T-helper 2 cell treated with Interferon-gamma antibody and Interleukin-4, amounts not matched to agents 100 ng/mL and 5 ng/mL, for 36 hours (primary cell): ENCODE measurements at places on chromosomes 16 and 17. TPM values are rescaled to one million over a fixed set of nuclear protein-coding genes. Genes with fewer than 3 reads are reported as not detected.

Gene MFAP4
- not detected in 2 replicates for total RNA-seq

Gene TPSD1
- total RNA-seq: not detected in 2 replicates

Gene KRTAP3-1
- total RNA-seq: not detected in 2 replicates

Gene CCL3
- 9.2 and 10.1 TPM in 2 replicates for total RNA-seq

Gene DNAI2
- total RNA-seq: 0.36 and 0.50 TPM in 2 replicates

Gene LHX1
- total RNA-seq: 0.18 TPM in 1 of 2 replicates, not detected in the other

Gene NACA2
- total RNA-seq: not detected in 2 replicates

Gene HOXB6
- 0.30 TPM in 1 of 2 replicates, not detected in the other for total RNA-seq

Gene GALNS
- total RNA-seq: 38.9 and 41.0 TPM in 2 replicates

Gene ENPP7
- total RNA-seq: not detected in 2 replicates

Gene IL17C
- 0.25 TPM in 1 of 2 replicates, not detected in the other for total RNA-seq

Gene KRTAP9-2
- not detected in 2 replicates for total RNA-seq

Gene TMEM235
- not detected in 2 replicates for total RNA-seq

Gene ABCA5
- 12.9 and 14.5 TPM in 2 replicates for total RNA-seq

Gene OSGIN1
- 0.84 and 0.89 TPM in 2 replicates for total RNA-seq

Gene KCNH4
- 0.11 and 0.16 TPM in 2 replicates for total RNA-seq

Gene MT3
- total RNA-seq: 3.4 and 4.9 TPM in 2 replicates

Gene TNFRSF13B
- total RNA-seq: not detected in 2 replicates

Gene ZNF385C
- total RNA-seq: not detected in 2 replicates
